ENCODE measurements at places on chromosomes 13 and 19.

GRCh38 chr19:6393983-6394412, 1.0 kb upstream of the GTF2F1 start:
- no peak for DNase-seq

GRCh38 chr19:7217861-7218260, 76.4 kb downstream of the INSR start:
- no peak for DNase-seq

DNA sequence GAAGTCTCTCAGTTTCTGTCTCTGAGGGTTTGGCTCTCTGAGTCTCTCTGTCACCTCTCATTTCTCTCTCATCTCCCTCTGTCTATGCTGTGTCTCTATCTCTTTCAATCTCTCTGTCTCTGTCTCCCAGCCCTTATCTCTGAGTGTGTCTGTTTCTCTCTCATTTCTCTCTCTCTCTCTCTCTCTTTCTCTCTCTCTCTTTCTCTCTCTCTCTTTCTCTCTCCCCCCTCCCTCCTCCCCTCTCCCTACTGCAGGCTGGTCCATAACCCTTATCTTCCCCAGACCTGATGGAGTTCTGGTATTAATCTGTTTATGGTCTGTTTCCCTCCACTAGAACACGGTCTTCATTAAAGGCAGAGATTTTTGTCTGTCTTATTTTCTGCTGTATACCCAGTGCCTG, 1.3 kb upstream of the PVR start:
- no peak for DNase-seq

DNA sequence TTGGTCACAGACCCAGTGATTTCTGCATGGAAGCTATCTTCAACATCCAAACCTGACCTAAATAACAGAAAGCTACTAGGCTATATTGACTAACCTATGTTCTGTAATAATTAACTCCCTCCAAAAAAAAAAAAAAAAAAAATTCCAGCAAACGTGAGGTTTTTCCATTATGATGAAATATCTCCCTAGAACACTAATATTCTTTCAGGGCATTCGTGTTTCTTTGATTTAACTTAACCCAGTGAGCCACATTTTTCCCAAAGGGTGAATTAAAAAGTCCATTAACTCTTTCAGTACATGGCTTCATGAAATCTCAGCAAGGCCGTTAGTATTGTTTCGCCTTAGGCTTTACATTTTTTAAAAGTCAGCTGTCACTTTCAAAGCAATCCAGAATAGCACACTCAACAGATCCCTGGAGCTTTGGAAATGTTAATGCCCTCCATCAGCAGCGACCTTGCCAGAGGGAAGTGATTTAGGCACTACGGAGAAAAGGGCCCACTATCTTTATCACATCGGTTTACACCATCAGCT, 175.8 kb downstream of the DCT start:
- no peak for DNase-seq

DNA sequence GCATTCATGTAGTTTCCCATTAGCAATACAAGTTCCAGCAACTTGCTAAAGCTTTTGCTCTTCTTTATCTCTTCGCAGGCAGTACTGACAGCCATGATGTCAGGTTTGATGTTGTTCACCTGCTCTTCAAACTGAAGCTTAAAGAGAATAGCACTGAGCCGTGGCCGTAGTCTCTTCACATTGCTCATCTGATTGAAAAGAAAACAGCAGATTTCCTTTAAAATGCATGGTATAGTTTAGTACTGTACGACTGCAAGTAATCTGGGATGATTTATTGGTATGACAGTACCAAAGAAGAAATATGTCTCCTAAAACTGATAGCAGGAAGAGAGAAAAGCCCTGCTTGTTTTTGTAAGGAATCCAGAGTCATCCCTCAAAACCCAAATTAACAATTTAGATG, 284.4 kb downstream of the DIAPH3 start:
- DNase-seq = no peak

GRCh38 chr13:40941581-40941980, 77.5 kb downstream of the ELF1 start:
- no peak for DNase-seq

GRCh38 chr19:13025819-13026456, 30.7 kb downstream of the NFIX start:
- DNase-seq = no peak

DNA sequence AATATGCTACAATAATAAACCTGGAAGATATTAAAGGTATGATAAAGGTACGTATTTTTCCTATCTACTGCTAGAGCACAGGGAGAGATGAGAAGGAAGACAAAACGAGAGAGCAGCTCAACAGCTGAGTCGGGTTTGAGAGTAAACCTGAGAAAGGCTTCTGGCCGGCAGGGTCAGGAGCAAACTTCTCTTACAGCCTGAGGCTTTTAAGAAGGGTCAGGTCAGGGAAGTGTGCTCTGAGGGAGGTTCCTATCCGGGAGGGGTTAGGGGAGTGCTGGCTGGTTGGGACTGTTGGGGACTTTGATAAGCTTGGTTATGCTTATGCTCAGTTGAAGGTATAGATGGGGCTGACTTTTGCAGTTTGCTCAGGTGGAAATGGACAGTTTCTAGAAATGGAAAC, 77.7 kb upstream of the PRR20A start:
- DNase-seq = no peak

GRCh38 chr13:101655435-101655834, 203.0 kb downstream of the ITGBL1 start:
- no peak for DNase-seq

GRCh38 chr19:19294914-19295313, 21.8 kb upstream of the TM6SF2 start:
- DNase-seq = no peak

DNA sequence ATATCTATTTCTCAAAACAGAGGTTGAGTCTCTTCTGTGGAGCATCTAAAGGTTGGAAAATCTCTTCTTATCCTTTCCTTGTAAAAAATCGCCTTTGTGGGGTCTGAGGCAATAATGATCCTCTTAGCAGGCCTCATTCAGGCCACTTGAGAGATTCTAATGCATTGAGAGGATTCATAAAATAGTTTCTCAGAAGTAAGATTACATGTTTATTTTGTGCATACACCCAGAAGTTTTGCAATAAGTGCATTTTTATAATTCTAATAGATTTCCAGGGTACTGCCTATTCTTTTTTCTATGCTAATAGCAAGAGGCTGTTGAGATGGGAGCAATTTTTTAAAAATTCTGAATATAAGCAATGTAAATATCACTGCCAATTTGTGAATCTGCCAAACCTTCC, 342.2 kb upstream of the KLF12 start:
- DNase-seq = no peak

Measured in astrocyte of the hippocampus (primary cell).